ENCODE measurements at places on chromosomes 1 and 21. TPM values are rescaled to one million over a fixed set of nuclear protein-coding genes. Genes with fewer than 3 reads are reported as not detected.

SLC35F3 gene
- 34.4 TPM for total RNA-seq

- H3K27me3 ChIP-seq = no peaks in the 10 kb centered on the region
- DNase-seq = no peak
- H3K4me3 ChIP-seq = no peak overlapping the region
- H3K36me3 ChIP-seq = peaks cover 9% of the 10 kb centered on the region
- peak overlapping the region; percentile 32 for H3K27ac ChIP-seq
Observed at GRCh38 chr1:109903376-109903930, 7.2 kb upstream of the CSF1 start.

DNA sequence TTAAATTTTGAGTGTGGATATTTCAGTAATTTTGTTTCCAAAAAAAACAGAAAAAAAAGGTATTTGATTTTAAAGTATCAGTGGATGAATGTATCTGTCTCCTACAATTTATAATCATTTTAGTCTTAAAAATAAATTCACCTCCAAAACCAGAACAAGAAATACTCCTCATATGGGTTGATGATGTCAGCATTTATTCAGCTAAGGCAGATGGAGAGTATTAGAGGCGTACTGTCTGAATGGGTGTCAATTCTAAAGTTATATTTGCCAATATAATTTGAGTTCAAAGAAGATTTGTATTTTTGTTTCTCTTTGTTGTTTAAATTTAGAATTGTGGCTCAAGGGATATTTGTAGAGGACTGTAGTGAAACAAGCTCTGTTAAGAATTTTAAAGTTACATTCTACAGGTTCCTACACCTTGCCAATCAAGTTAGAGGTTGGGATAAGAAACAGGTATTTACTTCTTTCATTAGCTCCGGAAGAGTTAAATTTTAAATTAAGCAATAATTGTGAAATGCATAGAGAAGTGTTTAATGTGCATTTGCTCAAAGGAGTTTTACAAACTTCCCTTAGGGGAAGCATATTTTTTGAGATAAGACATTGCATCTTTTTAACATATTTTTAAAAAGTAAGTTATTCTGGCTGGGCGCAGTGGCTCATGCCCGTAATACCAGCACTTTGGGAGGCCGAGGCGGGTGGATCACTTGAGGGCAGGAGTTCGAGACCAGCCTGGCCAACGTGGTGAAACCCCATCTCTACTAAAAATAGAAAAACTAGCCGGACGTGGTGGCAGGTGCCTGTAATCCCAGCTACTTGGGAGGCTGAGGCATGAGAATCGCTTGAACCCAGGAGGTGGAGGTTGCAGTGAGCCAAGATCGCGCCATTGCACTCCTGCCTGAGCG lies 1.2 kb downstream of the PLA2G4A start:
- H3K4me3 ChIP-seq = no peak overlapping the region
- no peak for DNase-seq
- H3K36me3 ChIP-seq = no peaks in the 10 kb centered on the region

PTGFR gene
- not detected for total RNA-seq

- H3K27ac ChIP-seq = no peak overlapping the region
- peaks cover 10% of the 10 kb centered on the region for H3K27me3 ChIP-seq
Observed at GRCh38 chr1:26598890-26599289, 69.3 kb downstream of the RPS6KA1 start.

DNA sequence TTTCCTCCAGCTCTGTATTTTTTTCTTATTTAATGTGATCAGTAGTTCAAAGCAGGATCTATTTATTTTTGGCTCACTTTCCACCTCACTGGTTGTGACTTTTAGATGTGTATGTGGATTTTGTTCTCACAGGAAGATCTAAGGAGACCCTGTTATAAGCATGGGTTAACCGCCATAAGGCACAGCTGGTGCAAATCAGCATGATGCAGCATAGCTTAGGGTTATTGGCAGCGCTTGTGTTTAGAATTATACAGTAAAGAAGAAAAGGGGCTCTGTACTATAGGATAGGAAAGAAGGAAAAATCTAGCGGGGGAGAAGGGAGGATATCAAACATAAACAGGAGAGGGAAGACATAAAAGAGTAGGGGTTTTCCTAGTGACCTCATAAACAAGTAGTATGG lies 26.9 kb upstream of the RGL1 start:
- DNase-seq = no peak
- no peaks in the 10 kb centered on the region for H3K27me3 ChIP-seq
- no peaks in the 10 kb centered on the region for H3K36me3 ChIP-seq
- H3K4me3 ChIP-seq = no peak overlapping the region
- no peak overlapping the region for H3K27ac ChIP-seq
